Fibroblast of the conjunctiva (primary cell): ENCODE measurements at places on chromosomes 16 and 17.

- DNase-seq: no peak
These were observed 27.2 kb downstream of the USP22 start for GRCh38 chr17:21015564-21015963.

DNA sequence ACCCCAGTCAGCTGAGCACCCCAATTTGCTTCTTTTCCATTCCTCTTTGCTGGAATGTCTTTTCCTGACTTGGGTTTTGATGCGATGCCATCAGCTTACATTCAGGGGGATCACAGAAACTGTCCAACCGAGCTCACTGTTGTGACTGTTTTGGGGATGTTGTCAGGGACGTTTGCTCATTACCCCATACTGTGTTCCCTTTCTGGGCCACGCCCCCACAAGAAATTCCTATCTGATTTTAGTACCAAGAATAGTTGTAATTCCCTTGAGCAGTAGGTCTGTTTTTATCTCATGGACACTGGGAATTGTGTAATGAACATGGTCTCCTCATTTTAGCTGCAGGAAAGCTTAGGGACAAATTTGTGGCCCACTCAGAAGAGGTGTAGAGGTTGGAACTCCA, 2.6 kb upstream of the NTN1 start:
- no peak for DNase-seq

DNA sequence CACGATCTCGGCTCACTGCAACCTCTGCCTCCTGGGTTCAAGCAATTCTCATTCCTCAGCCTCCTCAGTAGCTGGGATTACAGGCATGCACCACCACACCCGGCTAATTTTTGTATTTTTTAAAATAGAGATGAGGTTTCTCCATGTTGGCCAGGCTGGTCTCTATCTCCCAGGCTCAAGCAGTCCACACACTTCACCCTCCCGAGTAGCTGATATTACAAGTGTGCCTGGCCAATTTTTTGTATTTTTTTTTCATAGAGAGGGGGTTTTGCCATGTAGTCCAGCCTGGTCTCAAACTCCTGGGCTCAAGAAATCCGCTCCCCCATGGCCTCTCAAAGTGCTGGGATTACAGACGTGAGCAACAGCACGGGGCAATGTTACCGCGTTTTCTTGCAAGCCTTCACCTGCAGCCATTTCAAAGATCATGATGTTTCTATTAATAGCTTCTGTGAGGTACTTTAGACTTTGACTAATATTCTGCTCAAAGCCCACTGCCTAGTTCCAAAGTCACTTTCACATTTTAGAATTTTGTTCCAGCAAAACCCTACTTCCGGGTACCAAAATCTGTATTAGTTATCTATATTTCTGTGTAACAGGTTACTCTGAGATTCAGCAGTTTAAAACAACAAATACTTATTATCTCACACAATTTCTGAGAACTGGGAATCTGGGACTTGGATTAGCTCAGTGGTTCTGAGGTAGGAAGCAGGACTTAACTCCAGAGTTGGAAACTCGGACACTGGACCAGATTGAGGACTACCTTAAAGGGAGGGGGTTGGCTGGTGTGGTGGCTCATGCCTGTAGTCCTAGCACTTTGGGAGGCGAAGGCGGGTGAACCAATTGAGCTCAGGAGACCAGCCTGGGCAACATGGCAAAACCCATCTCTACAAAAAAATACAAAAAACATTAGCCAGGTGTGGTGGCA, 12.0 kb upstream of the MED13 start:
- no peak for DNase-seq

DNA sequence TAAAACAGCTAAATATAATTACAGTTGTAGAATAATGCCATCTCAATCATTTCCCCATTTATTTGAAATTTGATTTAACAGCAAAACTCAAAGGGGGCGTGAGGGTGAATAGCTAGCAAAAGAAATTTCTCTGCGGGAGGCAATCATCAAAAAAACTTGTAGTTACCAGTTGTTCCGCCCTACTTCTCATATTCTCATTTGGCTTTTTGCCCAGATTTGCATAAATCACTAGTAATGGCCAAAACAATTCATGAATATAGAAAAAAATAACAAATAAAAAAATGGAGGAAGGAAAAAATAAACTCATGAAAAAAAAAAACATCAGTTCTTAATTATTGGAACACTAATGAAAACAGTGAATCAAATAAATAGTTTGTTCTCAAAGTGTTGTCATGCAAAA, 722.6 kb upstream of the KIF2B start:
- no peak for DNase-seq

DNA sequence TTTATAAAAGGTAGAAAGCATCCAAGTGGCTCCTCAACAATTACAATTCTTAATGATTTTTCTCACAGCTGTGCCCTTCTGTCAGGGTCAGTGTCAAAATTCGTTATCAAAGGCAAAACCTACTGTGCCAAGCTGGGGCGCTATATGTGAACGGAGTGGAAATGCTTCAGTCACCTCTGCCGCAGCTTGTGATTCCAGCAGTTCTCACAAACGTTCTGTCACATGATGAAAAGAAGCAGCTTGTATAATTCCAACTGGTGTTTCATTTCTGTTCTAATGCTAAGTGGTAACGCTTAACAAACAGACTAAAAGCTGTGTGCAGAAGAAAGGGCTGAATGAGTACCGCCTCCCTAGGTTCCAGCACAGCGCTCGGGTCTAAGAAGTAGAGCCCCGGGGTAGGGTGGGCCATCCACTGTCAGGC, 14.2 kb downstream of the PLD6 start:
- no peak for DNase-seq

- no peak for DNase-seq
These were observed 10.7 kb downstream of the GNAO1 start for GRCh38 chr16:56202036-56202435.

- DNase-seq: no peak
These were observed 4.5 kb downstream of the KRT9 start for GRCh38 chr17:41567317-41567716.

- DNase-seq: no peak
These were observed 50.5 kb downstream of the JPH3 start for GRCh38 chr16:87652799-87653198.

GRCh38 chr17:4610162-4610561, 25.8 kb downstream of the SMTNL2 start:
- DNase-seq: no peak

DNA sequence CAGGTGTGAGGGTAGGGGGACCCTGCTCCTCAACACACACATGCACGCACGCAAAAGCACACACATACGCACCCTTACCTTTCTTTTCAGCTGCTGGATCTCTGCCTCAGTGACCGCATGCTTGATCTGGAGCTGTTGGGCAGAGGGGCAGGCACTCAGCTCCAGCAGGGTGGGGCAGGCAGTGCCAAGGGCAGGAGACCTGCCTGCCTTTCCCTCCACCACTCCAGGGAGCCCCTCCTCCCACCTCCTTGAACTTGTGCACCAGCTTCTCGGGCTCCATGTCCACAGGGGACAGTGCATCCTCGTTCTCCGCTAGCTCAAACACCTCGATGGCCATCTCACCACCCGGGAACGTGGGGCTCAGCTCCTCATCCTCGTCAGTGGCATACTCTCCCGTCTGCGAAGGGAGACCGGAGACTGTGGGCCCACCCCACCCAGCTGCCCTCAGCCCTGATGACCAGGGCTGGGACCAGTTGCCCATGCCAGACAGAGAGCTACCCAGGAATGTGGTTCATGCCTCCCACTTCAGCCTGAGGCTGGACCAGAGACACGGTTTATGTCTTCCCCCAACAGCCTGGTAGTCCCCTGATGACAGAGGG, 9.3 kb upstream of the SAMD14 start:
- DNase-seq: no peak

DNA sequence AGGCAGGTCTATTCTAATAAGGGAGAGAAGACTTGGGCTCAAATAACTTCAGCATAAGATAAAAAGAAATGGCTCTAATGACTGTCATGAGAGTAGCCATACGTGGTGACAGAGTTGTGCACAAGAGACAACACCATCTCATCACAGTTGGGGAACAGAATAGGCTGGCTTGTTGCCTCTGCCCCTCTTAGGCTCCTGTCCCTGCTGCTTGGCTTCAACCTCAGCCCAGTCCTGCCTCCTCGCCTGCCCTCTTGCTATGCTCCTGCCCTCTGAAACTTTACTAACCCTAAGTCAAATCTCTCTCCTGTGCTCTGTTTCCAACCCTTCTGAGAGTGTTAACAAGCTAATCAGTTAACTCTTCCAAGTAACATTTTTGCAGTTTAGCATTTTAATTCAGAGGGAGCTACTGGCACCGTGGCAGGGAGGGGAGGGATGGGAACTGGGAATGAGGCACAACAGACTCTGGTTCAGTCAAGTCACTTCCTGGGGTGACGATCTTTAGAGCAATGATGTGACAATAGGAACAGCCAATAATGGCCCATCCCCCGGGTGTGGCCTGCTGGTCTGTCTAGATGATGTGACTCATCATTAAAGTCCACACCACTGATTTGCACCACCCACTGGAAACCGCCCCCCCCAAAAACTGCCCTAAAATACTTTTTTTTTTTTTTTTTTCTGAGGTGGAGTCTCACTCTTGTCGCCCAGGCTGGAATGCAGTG, 35.5 kb downstream of the DNAH17 start:
- no peak for DNase-seq

- no peak for DNase-seq
These were observed 929.6 kb upstream of the CDH8 start for GRCh38 chr16:62965831-62966230.

GRCh38 chr17:74954665-74955421, 17.7 kb downstream of the HID1 start:
- no peak for DNase-seq

GRCh38 chr17:27747462-27748359, 52.6 kb downstream of the NOS2 start:
- no peak for DNase-seq

- DNase-seq: no peak
These were observed 577 bp downstream of the TTC19 start for GRCh38 chr17:15999974-16000827.

GRCh38 chr17:50830994-50831393, 4.4 kb upstream of the WFIKKN2 start:
- no peak for DNase-seq

GRCh38 chr17:17108451-17109049, 66.3 kb downstream of the MPRIP start:
- no peak for DNase-seq

DNA sequence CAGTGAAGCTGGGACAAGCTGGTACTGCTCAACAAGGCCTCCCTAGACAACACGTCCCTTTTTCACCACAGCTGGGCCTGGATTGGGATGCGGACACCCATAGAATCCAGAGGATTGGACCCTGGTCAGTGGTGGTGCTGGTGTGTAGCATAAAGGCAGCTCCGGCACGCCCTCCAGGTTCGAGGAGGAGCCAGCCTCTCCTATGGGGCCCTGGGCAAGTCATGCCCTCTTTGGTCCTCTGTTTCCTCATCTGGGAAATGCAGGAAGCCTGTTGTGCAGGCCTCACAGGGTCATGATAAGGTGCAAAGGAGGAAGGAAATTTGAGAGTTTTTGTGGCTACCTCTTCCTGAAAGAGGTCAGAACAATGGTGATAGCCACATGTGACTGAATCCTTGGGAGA, 1741.7 kb downstream of the TP53TG3F start:
- DNase-seq: no peak

DNA sequence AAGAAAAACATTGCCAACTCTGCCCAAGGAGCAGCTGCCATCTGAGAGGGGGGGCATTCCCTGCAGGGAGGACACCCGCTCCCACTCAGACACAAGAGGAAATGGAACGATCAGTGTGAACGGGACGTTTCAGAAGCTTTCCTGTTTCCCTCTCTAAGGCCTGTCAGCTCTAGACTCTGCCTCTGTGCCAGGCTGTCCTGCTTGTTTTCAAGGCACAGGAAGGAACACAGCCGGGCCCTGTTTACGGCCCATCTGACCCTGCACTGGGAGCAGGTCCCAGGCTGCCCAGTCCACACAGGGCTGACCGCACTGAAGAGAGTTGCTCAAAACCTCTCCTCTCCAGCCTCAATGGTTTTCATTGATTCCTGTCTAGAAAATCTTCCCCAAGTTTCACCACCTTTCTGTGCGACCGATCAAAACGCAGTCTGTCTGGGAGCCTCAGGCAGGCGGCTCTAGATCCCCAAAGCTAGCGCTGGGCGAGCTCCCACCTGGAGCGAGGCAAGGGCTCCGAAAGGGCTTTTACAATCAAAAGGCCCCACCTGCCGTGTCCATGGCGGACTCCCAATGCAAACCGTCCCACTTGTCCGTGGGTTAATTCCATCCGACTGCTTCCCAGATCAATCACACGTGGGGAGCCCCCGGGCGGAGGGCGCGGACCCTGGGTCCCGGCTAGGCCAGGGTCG, 1.5 kb downstream of the PIEZO1 start:
- DNase-seq: no peak

- DNase-seq: no peak
These were observed 19.4 kb downstream of the NARF start for GRCh38 chr17:82477934-82478333.

DNA sequence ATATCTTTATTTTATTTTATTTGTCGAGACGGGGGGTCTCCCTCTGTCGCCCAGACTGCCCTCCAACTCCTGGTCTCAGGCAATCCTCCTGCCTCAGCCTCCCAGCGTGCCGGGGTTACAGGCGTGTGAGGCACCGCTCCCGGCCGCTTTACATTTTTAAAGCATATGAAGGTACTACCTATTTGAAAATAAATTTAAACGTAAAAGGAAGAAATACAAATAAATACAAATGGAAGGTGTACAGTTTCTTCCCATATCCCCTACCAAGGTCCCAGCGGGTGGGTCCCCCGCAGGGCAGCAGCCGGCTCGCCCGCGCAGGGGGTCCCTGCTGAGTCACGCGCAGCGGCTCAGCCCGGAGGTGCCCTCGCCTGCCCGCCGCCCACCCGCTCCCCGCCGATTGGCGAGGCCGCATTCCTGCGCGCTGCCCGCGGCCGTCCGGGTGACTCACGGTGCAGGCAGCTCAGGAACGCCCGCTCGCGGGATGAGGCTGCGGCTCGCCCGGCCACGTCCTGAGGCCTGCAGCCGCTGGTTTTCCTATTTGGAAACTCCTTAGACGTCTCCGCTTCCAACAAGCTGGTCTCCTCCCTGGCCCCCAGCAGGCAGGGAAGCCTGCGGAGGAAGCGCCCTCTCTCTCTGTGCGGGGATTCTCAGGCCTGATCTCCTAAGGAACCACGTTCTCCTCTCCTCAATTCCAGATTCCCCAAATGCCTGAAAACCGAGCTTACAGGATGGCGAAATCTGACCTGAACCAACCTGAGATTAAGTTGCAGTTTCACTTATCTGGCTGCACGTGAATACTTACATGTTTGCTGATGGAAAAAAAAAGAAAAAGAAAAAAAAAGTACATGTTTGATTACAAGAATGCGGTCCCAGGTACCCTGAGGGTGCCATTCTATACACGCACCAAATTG, 54.8 kb upstream of the MAP3K14 start:
- peak; percentile 85 for DNase-seq

GRCh38 chr17:76686538-76687297, 24.0 kb downstream of the MXRA7 start:
- DNase-seq: no peak

DNA sequence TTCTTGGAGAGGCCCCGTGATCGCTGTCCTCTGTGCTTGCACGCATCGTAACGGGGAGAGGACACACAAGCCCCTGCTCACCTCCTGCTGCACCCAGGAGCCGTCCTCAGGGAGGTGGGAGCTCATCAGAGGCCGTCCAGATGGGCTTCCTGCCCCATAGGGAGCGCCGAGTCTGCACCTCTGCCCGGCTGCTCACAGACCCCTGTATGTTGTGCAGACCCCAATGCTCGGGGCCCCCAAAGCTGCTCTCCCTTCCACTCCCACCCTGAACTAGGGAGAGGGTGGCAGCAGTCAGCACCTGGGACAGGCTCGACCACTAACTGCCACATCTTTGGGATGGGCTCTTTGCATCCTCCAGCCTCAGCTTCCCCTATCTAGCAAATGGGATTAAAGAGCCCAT, 4.4 kb upstream of the ZNF469 start:
- DNase-seq: no peak
